Transverse colon (tissue), 4 donors: ENCODE measurements at places on chromosomes 7 and 10. TPM values are rescaled to one million over a fixed set of nuclear protein-coding genes. Genes with fewer than 3 reads are reported as not detected.

The UNCX gene
- total RNA-seq = not detected

GRCh38 chr10:27157150-27157549 lies 2.0 kb downstream of the MASTL start:
- H3K4me3 ChIP-seq = no peak overlapping the region

DNA sequence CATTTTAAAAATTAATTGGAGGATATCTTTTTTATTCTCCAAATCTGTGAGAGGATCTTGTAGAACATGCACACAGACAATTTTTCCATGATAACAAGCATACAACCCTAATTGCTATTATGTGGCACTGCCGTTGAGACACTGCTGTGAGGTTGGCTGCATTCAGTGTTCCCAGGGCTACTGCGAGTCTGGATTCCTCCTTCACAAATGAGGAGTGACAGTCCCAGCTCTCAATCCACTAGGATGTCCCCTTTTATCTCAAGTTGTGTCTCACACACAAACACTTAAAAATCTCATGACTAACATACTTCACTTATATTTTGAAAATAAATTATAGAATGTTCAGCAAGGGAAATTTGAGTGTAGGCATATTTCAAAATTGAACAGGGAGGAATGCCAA lies 14.1 kb downstream of the NEUROD6 start:
- no peaks in the 10 kb centered on the region for H3K36me3 ChIP-seq
- H3K27me3 ChIP-seq = no peaks in the 10 kb centered on the region

GRCh38 chr10:128848810-128849209 lies 618.2 kb upstream of the MGMT start:
- no peak for DNase-seq
- H3K27ac ChIP-seq = no peak overlapping the region
- no peaks in the 10 kb centered on the region for H3K27me3 ChIP-seq
- H3K36me3 ChIP-seq = no peaks in the 10 kb centered on the region
- no peak overlapping the region for H3K4me3 ChIP-seq
- no peaks in the 10 kb centered on the region for H3K4me1 ChIP-seq

GRCh38 chr7:24290004-24290641 lies 6.1 kb downstream of the NPY start:
- no peak overlapping the region for H3K4me3 ChIP-seq
- no peak overlapping the region for H3K27ac ChIP-seq
- DNase-seq = no peak
- H3K36me3 ChIP-seq = no peaks in the 10 kb centered on the region
- no peaks in the 10 kb centered on the region for H3K4me1 ChIP-seq
- H3K27me3 ChIP-seq = peaks cover 47% of the 10 kb centered on the region
